ENCODE measurements at places on chromosomes 2 and 18.
A peak's percentile ranks its signal among the peaks of the same experiment; 100 is the strongest.

DNA sequence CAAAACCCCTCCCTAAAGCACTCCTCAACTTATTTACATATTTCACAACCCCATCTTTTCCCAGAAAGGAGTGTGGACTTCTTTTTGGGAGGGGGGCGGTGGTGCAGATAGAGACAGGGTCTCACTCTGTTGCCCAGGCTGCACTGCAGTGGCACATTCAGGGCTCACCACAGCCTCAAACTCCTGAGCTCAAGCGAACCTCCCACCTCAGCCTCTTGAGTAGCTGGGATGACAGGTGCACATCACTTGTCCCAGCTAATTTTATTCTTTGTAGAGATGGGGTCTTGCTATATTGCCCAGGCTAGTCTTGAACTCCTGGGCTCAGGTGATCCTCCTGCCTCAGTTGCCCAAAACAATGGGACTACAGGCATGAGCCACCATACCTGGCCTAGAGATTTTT, 44.1 kb downstream of the ADCY3 start:
- no peak for DNase-seq

GRCh38 chr18:57915248-57915647, 112.1 kb upstream of the ATP8B1 start:
- no peak for DNase-seq

DNA sequence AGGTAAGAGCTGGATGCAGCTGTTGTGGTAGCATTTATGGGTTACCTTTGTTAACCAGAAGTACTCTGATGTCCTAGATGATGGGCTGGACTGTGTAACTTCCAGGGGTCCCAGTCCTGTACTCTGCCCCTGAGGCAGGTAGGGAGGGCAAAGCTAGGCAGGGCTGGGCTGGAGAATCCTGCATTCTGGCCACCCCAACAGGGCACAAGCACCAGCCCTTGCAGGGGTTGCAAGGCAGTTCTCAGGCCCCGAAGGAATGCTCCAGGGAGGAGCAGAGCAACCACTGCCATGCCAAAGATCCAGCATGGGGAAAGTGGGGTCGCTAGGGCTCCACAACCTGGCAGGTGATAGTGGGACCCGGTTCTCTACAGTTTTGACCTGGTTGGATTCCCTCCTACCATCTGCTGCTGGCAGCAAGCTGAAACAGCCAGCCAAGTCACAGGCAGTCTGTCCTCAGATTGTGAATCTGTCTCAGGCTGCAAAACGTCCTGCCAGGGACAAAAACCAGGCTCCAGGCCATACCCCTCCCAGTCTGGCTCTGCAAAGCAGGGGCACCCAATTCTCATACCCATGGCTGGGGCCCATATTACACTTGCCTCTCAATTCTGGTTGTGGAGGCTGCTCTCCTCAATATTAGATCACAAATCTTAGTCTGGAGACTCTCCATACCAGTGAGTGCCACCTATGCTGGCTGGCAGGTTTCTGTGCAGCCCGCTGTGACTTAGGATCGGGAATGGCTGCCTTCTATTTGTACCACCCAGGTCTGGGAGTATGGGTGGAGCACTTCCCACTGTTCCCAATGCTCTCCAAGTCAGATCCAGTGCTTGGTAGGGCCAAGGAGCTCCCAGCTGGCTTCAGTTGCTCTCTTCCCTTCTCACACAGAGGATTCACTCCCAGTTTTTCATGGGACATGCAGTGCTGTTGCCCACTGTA, 61.1 kb downstream of the SMCHD1 start:
- DNase-seq: no peak

- DNase-seq: peak; percentile 3
Observed at GRCh38 chr2:45681675-45682074, 30.2 kb downstream of the PRKCE start.

DNA sequence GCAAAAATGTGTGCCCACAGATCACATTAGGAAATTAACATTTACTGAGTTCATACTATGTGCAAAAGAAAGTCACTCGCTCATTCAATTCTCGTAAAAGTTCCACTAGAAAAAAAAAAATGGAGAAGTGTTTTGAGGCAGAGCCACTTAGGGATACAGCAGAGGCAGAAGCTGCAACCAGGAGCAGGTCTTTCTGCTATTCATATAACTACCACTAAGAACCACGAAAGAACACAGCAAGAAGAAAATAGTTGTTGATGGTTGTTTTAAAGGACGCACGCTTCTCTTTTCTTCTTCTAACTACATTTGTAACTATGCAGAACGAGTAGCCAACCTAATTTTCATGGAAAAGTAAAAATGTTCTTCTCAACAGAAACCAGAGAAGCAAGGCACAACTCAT, 45.0 kb downstream of the ROCK2 start:
- no peak for DNase-seq

Measured in activated CD8-positive, alpha-beta T cell treated with anti-CD3 and anti-CD28 coated beads for 36 hours (primary cell).